ENCODE measurements at places on chromosomes 5 and 9. TPM values are rescaled to one million over a fixed set of nuclear protein-coding genes. Genes with fewer than 3 reads are reported as not detected.

The CD14 gene
- 26.2 TPM for total RNA-seq

The BRD3 gene
- 24.7 TPM for total RNA-seq

The LCN15 gene
- total RNA-seq, result 0.41 TPM

The MSMP gene
- total RNA-seq, result not detected

The PCDHA2 gene
- not detected for total RNA-seq

DNA sequence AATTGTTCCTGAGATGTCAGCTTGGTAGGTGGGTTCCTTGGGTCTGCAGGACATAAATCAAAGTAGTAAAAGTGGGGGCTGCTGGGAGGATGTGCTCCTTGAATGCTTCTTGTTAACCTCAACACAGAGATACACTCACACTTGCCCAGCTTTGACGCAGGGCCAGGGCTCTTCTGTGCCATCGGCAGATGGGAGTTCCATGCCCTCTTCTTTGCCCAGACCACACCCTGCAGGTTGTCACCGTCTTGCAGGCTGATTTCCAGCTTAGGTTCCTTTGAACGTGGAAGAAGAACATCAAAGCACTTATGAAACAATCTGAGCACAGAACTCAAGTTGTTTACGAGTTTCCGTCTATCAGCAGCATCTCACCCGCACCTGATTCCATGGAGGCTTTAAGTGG is 11.0 kb downstream of the DBH start:
- no peak for DNase-seq
- H3K36me3 ChIP-seq, result no peaks in the 10 kb centered on the region
- no peaks in the 10 kb centered on the region for H3K4me1 ChIP-seq
- H3K4me3 ChIP-seq, result no peak overlapping the region
- peaks cover 75% of the 10 kb centered on the region for H3K27me3 ChIP-seq

DNA sequence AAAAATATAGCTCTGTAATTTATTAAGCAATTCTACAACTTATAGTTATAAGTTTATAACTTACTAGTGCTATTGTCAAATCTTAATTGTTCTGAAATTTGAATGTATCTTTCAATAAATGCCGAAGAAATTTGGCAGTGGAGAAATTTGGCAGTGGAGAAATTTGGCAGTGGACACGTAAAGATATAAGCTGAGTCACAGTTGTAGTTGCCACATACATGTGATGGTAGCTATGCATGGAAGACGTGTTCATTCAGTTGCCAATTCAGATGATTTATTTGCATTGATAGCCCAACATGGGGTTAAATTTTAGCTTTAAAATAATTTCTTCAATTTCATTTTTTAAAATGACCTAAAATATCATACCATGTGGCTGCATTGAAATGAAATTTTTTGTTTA is 127.8 kb upstream of the NR4A3 start:
- no peak overlapping the region for H3K4me3 ChIP-seq
- DNase-seq, result no peak
- peaks cover 5% of the 10 kb centered on the region for H3K36me3 ChIP-seq

DNA sequence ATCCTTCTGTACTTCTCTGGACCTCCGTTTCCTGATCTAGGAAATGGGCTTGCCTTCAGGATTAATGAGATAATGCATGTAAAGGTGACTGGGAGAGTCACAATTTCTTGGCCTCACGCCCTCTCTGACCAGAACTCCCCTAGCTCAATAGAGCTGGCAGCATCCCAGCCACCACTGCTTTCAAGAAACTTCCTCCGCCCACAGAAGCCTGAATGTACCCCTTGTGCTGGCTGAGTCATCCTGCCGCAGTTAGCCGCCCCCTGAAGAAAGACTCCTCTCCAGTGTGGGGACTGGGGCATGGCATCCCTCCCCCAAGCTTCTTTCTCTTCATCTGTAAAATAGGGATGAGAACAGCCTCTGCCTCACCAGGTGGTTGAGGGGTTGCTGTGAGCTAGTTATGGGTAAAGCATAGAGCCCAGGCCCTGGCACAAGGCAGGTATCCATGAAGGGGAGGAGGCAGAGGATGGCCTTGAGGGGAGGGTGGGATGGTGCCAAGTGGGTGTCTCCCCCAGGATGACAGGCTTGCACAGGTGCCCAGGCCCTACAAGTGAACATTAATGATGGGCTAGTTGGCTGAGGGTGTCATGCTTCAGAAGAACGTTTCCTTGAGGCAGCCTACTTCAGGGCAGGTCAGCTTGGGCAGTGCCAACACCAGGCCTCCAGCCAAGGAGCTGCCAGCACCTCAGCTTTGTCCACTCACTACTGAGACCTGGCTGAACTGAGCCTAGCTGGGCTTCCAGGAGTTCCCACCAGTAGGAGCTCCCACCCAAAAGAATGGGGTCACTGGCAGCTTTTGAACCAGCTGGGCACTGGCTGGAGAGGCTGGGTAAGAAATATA is 3.4 kb downstream of the PDLIM4 start:
- no peaks in the 10 kb centered on the region for H3K27me3 ChIP-seq
- DNase-seq, result peak; percentile 56
- peaks cover 81% of the 10 kb centered on the region for H3K4me1 ChIP-seq
- no peak overlapping the region for H3K4me3 ChIP-seq

All from left ventricle myocardium inferior (tissue), 1 donor.